Fibroblast of skin of abdomen (primary cell): ENCODE measurements at places on chromosomes 2 and 18.

- no peak for DNase-seq
Observed at GRCh38 chr2:218858671-218859555, 692 bp upstream of the WNT6 start.

GRCh38 chr18:22343613-22344012 lies 74.1 kb downstream of the CTAGE1 start:
- no peak for DNase-seq

DNA sequence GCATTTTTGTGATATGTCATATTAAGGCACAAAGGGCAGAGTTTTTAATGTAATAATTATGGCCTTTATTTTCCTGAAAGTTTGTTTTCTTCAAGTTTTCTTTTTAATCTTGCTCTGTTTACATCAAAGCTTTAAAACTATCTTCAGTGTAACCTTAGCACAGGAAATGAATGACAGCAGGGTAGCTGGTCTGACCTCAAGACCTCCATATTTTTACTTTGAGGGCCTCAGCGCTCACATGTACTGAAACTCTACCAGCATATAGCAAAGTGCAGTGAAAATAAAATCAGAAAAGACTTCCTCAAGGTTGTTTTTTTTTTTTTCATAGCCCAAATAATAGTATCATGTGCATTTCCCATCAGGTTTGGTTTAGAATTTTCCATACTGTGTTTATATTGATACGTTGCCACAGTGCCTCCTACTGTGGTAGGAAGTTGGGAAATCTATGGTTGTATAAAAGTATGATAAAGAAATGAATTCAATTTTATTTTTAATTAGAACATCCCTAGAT lies 163.4 kb downstream of the UBE2E3 start:
- DNase-seq: no peak

- no peak for DNase-seq
Observed at GRCh38 chr18:31931886-31932240, 11.1 kb downstream of the TRAPPC8 start.

DNA sequence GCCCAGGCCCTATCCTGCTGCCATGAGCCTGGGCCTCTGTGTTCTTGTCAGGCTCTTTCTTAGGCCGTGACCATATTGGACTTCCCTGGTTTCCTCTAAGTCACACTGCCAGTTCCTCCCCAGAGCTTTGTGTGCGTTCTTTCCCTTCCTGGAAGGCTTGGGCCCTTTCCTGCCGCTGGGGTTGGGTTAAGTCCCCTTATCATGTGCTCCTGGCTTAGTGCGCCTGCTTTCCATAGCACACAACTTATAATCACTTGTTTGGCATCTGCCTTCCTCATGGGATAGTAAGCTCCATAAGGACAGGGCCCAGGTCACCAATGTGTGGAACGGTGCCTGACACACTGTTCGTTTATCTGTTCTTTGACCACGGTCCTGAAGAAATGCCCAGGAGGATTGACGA lies 31.3 kb downstream of the NIFK start:
- no peak for DNase-seq

- no peak for DNase-seq
Observed at GRCh38 chr18:22254088-22254487, 84.7 kb downstream of the GATA6 start.

DNA sequence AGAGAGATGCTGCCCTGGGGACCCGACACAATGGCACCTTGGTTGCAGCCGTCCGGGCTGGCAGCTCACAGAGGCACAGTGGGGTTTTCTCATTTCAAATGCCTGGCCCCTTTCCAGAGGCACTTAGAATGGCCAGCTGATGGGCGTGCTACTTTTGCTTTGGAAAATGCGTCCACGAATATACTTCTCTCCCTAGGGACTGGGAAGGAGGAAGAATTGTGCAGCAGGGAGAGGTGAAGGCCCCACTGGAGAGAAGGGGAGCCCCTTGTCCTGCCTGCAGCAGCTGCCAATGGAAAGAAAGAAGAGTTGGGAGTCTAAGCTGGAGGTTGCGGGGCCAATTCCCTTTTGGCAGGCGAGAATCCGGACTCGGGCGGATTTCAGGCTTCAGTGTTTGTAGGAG lies 1.1 kb upstream of the MAL start:
- DNase-seq: no peak

GRCh38 chr18:159037-159652 lies 788 bp downstream of the USP14 start:
- peak; percentile 1 for DNase-seq
